Stimulated activated memory B cell treated with anti-CD40 and anti-IgM and Interleukin-4, amounts not matched to agents 10 μg/mL and 1 μg/mL and 100 μg/mL, for 72 hours (primary cell): ENCODE measurements at places on chromosomes 7 and 10.

GRCh38 chr10:23067939-23068775 is 27.2 kb upstream of the MSRB2 start:
- peak; percentile 49 for ATAC-seq

- no peak for ATAC-seq
Measured at GRCh38 chr10:5502061-5502521, 2.7 kb upstream of the CALML5 start.

DNA sequence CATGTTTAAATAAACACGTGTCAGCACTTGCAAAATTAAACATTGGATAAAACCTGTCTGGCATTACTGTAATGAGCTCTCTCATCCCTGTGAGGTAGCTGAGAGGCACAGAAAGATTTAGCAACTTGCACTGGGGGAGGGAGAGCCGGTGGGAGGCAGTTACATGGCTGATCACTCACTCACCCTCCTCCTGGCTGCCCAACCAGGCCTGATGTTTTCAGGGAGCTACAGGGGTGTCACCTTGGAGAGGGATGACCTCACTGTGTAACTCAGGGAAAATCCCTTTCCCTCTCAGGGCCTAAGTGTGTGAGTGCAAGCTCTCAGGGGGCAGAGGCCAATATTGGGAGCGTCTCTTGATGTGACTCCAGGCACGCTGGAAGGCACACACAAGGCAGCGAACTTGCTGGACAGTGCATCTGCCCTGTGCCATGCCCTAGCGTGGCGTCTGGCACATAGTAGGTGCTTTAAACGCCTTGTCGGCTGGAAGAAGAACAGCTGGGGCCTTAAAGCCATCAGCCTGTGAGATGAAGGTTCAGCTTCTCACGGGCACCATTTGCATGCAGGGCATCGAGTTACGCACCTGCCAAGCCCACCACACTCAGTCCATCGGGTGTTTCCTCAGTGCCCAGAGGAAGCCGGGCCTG is 51.1 kb downstream of the ELFN1 start:
- no peak for ATAC-seq

- ATAC-seq = no peak
Measured at GRCh38 chr10:3783682-3784432, 1.2 kb downstream of the KLF6 start.

DNA sequence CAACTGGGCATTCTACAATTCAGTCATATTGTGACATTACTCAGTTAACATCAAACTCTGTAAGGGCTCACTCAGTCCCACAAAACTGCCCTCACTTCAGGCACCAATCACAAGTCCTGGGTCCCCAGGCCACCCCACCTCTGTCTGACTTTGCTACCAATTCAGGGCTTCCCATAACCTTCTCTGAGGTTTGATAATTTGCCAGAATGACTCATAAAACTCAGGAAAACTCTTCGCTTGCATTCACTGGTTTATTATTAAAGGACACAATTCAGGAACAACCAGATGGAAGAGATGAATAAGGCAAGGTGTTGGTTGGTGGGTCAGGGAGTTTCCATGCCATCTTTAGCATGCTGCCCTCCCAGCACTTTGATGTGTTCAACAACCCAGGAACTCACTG is 41.3 kb downstream of the AVL9 start:
- no peak for ATAC-seq

DNA sequence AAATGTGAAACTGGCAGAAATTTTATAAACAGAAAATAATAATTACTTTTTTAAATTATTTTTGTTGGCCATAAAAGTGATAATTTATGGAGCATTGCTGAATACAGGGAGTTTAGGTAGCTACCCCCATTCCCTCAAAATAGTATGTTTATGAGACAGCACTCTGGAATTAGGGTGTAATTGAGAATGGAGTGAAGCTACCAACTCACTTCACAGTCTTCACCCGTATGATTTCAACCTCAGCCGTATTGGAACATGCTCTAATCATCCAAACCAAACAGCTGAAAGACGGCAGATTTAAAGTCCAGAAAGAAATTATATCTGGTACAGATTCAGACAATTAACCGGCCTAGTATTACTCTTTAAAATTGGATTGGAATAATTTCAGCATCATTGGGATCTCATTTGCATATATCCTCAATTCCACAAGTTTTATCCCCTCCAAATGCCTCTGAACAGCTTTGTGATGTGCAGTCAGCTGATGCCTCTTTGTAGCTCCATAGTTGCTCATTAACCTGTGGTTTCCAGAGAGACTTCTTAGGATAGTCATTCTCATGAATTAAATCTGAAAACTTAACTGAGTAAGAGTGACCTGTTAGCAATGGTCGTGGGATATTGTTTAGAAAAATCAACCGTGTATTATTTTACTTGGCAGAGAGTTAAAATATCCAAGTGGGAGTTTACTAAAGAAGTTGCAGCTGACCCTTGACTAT is 59.1 kb upstream of the GJD4 start:
- ATAC-seq = no peak

DNA sequence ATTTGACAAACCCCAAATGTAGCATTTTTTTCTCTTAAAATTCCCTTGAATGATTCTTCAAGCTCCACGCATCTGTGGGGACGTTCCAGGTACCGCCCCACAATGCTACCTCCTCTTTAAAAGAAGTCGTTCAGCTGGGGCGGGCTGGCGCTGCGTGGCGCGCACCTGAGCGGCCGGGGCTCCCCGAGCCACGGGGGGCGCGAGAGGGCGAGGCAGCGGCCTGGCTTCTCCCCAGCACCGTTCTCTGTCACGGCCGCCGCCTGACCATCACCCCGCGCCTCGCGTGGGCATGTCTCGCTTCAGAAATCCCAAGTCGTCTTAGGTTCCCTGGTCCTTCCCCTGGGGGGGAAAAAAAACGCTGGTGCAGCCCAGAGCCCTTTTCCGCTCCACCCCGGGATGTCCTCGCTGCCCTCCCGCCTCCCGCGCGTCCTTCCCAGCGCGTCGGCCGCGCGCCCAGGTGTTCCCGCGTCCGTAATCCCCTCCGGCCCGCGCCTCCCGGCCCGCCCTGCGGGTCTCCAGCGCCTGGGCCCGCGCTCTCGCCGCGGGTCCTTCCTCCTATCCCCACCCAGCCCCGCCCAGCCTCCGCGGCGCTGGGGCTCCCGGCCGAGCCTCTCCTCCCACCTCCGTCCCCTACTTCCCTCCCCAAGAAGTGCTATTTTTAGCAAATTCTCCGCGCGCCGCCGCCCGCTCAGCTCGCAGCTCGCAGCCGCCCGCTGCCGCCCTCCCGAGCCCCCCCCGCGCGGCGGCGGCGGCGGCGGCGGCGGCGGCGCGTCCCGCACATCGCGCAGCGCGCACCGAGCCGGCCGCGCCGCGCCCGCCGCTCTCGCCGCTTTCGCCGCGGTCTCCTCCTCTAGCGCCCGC is 58.7 kb upstream of the PRPS1L1 start:
- ATAC-seq = peak; percentile 79

DNA sequence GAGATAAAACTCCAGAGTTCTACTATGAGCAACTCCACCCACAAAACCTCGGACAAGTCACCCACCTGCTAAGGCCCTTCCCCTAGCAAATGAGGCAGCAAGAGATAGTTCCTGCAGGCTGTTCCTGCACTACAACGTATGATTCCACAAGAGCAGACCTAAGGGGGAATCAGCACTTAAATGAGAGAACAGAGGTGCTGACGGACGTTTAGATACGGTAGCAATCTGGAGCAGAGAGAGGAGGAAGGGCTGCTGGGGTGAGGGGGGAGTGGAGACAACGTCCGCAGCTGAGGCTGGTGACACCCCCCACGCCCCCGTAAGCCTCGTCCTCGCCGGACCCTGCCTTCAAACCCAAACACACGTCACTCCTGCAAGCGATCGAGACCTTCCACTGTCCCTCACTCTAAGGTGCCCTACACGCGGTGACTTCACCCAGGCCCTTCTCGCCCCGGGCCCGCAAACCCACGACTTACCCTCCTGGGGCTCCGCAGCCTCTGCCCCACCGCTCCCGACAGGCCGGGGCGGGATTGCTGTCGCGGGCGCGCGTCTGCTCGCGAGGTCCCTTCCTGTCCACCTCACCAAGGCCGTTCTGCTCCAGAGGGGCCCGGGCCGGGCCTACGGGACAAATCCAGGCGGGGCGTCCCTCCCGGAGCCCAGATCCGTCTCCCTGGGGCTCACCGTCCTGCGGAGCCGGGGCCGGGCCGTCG is 635 bp downstream of the ZNF12 start:
- no peak for ATAC-seq

DNA sequence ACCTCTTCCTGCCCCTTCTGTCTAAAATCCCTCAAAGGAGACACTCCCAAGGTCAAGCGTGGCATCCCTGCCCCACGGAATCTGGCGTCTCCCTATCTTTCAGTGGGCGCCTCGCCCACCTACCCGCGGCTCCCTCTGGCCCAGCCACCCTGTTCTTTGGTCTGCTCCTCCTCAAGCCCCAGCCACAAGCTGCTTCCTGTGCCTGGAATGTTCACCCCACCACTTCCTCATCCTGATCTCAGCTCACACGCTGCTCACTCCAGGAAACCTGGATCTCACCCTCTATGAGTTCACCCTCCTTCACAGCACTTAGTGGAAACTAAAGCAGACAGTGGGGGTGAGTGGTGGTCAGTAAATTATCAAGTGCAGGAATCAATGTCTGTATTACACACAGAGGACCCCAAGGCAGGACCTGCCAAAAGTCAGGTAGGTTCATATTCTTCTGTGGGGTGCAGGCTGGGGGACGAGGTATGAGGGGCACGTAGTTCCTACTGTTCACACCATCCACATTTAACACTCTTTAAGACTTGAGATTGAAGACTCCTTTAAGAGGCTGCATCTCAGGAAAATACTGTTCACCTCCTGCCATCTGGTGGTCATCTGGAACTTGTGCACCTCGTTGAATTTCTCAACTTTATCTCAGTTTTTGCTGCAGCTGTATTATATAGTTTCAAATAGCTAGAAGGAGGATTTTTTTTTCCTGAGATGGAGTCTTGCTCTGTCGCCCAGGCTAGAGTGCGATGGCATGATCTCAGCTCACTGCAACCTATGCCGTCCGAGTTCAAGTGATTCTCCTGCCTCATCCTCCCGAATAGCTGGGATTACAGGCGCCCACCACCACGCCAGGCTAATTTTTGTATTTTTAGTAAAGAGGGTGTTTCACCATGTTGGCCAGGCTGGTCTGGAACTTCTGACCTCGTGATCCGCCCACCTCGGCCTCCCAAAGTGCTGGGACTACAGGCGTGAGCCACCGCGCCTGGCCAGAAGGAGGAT is 166.6 kb downstream of the ARHGAP21 start:
- no peak for ATAC-seq

DNA sequence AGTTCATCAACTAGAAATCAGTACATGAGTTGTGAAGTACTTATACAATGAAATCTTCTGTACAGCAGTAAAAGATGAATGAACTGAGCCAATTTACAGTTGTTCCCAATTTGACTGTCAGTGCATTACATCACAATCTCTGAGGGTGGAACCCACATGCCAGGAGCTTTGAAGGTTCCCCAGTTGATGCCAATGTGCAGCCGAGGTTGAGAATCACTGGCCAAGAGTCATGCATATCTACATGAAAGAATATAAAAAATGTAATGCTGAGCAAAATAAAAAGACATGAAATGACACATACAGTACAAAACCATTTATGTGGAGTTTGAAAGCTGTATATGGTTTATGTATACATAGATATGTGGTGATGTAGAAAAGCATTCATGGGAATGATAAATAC is 22.1 kb upstream of the CCNJ start:
- ATAC-seq = no peak

GRCh38 chr7:50908628-50909290 is 126.1 kb upstream of the GRB10 start:
- ATAC-seq = no peak

- ATAC-seq = no peak
Measured at GRCh38 chr7:125573126-125573525, 643.5 kb upstream of the POT1 start.

DNA sequence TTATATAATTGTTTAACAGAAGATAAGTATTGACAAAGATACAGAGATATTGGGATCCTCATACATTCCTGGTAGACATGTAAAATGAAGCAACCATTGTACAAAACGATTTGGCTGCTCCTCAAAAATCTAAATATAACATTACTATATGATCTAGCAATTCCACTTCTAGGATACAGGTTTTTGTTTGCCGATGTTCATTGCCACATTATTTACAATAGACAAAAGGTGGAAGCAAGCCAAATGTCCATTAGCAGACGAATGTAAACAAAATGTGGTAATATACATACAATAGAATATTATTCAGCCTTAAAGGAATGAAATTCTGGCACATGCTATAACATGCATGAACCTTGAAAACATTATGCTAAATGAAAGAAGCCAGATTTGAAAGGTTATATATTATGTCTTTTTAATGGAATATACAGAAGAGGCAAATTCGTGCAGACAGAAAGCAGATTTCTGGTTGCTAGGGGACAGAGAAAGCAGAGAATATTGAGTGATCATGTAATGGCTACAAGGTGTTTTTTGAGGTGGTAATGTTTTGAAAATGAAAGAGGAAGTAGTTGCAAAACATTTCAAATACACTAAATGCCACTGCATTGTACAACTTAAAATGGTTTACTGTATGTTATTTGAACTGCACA is 44.9 kb downstream of the POLR1F start:
- peak; percentile 85 for ATAC-seq

DNA sequence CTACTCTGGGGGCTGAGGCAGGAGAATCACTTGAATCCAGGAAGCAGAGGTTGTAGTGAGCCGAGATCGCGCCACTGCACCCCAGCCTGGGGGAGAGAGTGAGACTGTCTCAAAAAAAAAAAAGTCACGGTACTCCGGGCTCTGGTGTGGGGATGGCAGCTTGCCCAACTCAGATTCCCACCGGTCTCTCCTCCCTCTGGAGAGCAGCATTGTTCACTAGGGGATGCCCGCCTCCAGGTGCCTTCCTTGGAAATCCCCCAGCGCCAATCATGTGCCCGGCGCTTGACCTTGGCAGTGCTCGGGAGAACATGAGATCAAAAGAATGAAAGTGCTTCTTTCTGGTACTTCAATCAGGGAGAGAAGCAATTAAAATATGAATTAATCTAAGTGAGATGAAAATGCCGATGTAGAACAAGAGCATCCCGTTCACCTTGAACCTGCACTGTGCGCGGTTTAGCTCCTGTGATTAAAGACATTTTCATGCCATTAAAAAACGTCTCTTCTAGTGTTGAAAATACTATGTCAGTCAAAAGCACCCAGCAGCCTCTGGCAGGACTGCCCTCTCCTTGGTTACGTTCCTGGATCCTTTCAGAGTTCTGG is 1127.3 kb upstream of the AUTS2 start:
- no peak for ATAC-seq

DNA sequence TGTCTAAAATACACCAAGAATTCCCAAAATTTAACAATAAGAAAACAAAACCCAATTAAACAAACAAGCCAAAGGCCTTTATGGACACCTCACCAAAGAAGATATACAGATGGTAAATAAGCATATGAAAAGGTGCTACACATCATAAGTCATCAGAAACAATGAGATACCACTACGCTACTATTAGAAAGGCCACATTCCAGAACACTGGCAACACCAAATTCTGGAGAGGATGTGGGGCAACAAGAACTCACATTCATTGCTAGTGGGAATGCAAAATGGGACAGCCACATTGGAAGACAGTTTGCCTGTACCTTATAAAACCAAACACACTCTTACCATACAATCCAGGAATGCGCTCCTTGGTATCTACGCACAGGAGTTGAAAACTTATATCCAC is 291.4 kb downstream of the TNS3 start:
- ATAC-seq = no peak

GRCh38 chr7:50310361-50310760 is 5.8 kb downstream of the IKZF1 start:
- ATAC-seq = no peak
